Panc1 (cell line): ENCODE measurements at places on chromosomes 2 and 18.

DNA sequence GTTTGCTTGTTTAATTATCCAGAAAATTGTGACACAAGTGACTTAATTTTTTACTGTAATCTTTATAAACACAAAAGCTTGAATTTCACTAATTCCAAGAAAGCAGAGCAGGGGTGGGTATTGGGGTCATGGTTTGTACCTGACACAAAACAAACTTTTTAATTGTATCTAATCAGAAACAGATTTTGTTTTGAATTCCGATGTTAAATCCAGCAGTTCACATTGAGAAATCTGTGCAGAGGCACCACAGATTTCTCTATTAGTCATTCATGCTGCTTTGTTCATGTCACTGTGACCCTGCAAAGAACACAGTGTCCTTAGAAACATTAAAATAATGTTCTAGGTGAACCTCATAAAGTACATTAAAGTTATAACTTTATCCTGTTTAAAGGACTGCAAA, 443.4 kb downstream of the NYAP2 start:
- DNase-seq = no peak

GRCh38 chr2:154338352-154338967, 360.0 kb upstream of the KCNJ3 start:
- no peak for DNase-seq

DNA sequence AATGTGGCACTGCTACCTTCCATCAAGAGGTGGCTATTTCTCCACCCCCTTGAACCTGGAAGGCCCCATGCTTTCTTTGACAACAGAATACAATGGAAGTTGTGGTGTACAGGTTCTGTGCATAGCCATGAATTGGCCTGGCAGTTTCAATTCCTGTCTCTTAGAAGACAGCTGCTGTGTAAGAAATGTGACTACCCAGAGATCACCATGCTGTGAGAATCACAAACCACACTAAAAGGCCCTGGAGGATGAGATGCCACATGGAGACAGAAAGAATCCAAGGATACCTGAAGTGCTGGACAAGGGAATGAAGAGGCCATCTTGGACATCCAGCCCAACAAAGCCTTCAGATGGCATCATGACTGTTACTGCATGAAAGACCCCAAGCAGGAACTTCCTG, 47.7 kb upstream of the EHBP1 start:
- DNase-seq = no peak

DNA sequence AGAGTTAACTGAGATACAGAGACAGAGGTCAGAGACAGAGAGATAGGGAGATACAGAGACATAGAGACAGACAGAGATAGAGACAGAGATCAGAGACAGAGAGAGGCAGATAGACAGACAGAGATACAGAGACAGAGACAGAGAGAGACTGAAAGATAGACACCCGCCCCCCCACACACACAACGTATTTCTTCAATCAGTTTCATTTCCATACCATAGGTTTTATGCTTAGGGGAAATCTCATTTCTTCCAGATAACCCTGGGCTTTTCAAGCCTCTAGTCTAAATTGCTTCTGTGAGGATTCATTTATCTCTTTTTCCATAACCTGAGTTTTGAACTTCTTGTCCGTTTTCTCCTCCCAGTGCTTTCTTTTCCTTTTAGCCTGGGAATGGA, 94.6 kb downstream of the CD8B2 start:
- DNase-seq = no peak

DNA sequence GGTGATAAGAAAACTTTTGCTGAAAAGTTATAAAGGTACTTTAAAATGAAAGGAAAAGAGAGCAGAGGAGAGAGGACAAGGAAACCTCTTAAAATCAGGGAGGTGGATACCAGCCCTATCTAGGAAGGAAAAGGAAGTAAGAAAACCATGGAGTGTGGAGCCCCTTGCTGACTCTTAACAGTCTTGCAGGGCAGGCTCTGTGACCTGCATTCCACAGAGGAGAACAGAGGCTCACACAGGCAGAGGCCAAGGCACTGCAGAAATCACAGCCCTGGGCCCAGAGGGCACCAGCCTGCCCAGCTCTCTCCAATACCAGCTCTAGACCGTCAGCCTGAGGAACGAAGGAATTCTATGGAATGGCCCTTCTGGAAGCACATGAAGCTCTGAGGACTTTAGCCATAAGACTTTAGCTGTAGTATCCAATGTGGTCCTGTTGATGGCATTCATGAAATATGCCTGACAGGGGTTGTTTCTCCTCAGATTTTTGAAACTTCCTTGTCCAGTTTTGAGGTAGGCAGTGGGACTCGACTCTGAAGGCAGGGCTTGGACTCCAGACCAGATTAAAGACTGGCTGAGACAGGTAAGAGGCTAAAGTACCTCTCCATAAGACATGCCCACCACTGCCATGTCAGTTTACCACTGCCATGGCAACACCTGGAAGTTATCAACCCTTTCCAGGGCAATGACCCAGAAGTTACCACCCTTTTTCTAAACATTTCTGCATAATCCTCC, 216.3 kb downstream of the ANAPC1 start:
- peak; percentile 30 for DNase-seq

GRCh38 chr2:190277234-190278112, 42.2 kb downstream of the HIBCH start:
- DNase-seq = no peak

GRCh38 chr2:11781602-11782001, 35.2 kb downstream of the LPIN1 start:
- DNase-seq = no peak

DNA sequence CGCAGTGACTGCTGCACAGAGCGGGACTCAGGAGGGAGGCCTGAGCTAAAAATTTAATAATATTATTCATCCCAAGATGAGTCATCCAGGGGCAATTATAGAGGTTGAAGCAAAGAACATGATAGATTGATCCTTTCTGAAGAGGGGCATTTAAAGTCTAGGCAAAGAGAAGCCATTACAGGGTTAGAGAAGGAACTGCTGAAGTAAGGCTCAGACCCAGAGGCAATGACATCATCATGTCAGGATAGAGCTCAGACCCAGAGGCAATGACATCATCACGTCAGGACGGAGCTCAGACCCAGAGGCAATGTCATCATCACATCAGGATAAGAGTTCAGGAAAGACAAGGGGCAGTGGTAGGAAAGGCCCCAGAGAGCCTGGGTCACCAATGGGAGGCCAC, 184.0 kb downstream of the TMEM18 start:
- no peak for DNase-seq

DNA sequence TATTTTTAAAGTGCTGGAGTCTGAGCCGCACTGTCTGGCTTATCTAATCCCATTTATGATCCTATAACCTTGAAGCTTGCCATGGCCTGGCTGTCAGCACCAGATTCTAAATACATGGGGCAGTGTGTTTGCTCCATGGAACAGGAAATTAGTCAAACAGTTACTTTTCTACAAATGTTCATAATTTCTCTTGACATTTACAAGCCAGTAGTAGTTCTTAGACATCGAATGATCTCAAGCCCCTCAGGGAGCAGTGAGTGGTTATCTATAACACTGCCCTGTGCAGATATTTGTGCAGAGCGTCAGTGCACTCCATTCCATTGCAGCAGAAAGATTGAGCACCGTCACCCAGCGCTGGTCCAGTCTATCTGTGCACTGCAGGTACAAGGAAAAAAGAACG, 205.2 kb downstream of the AGPS start:
- no peak for DNase-seq

DNA sequence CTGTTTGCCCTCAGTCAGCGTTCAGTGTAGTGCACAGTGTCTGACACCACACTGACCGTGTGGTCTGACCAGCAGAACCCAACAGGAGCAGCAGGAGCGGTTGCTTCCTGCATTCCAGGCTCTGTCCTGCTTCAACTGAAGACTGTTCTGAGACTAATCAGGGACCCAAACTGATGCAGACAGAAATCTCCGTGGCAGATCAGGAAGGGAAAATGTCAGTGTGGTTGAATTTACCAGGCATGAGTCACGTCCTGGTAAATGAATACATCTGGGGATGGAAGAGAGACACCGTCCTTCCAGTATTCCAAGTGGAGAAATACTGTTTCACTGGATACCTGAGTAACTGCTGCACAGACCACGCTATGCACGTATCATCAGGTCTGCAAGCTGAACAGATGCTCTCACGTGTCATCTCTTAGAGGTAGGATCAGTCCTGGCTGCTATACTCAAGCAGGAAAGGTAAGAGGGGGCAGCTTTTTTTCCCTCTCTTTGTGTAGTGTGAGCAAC, 223.6 kb upstream of the EPAS1 start:
- peak; percentile 48 for DNase-seq

- no peak for DNase-seq
These were observed 314.4 kb downstream of the ALK start for GRCh38 chr2:29607038-29607420.

- no peak for DNase-seq
These were observed 27.6 kb upstream of the TMBIM1 start for GRCh38 chr2:218319813-218320365.

GRCh38 chr2:224517963-224518362, 67.2 kb downstream of the CUL3 start:
- DNase-seq = no peak

DNA sequence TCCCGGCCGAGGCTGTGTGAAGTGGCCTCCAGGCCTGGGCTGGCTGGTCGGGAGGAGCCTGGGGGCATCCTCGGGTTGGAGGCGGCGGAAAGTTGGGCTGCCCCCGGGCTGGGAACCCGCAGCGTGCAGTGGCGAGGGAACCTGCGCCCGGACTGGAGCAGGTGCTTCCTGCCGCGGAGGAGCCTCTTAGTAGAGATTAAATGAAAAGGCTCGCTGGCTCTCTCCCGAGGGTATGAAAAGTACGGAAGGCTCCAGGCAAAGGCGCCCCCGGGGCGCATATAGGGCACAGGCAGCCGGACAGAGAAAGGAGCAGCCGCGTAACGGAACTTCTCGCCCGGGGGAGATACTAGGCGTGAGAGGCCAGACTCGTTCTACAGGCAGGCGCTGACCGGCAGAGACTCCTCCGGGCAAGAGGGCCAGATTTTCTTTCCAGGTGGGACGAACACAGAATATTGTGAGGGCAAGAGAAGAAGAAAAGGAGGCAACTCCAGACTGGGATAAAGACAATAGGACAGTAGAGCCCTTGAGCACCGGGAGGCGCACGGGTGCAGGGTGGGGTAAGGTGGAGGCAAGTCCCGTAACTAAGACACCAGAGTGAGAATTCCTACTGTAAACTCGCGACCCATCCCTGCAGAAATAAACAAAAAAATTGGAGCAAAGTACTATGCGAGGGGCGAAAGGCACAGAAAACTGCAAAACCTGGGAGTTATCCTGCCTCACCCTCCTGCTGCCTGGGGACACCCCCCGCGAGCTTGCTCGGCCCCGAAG, 816 bp downstream of the CDH2 start:
- DNase-seq = no peak

GRCh38 chr2:172922306-172922705, 153.3 kb upstream of the MAP3K20 start:
- DNase-seq = no peak

GRCh38 chr18:80171054-80171872, 62.2 kb downstream of the ADNP2 start:
- no peak for DNase-seq

- no peak for DNase-seq
These were observed 5.8 kb upstream of the GPD2 start for GRCh38 chr2:156430236-156430979.

- no peak for DNase-seq
These were observed 1.8 kb downstream of the SP3 start for GRCh38 chr2:173963323-173963816.

- DNase-seq = no peak
These were observed 118.0 kb downstream of the METTL8 start for GRCh38 chr2:171315781-171316180.

DNA sequence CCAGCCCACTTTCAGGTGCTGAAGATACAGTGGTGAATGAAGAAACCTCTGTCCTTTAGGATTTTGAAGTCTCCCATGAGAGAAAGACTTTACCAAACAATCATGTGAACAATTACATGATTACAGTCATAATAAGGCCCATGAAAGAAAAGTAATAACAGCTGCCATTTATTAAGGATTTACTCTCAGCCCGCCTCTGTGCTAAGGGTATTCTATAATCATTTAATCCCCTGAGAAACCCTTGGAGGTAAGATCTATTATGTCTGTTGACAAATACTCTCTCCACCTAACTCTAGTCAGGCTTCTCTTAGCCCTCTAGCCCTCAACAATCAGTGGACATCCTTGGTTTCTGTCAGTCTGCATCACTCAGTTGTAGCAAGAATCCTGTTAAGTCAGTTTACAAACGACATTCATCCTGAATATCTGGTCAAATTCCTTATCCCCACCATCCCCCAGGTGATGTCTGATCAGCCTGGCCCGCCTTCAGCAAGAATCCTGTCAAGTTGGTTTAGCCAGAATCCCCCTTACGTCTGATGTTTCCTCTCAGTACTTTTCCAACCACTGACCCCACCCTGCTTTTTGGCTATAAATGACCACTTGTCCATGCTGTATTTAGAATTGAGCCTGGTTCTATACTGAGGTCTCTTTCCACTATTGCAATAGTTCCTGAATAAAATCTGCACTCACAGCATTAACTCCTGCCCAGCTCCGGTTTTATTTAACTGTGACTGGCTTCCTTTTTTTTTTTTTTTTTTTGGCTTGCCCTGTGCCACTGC, 12.2 kb upstream of the SOCS6 start:
- no peak for DNase-seq

DNA sequence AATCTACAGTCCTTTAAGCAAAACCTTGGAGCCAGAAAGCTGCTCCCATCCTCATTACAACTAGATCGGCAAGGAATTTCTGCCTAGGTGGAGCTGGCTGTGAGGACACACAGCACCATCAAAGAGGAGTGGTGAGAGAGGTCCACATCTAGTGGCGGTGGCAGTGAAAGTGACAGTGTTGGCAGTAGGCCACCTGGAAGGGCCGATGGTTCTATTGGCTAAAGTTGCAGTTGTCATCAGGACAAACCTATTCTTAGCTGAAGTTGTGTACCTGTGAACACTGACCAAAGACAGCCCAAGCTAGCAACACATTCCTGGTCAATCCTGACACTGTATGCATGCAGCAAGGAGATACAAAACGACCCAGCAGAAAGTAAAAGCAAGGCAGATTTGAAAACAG, 218.1 kb upstream of the CHAC2 start:
- DNase-seq = no peak

DNA sequence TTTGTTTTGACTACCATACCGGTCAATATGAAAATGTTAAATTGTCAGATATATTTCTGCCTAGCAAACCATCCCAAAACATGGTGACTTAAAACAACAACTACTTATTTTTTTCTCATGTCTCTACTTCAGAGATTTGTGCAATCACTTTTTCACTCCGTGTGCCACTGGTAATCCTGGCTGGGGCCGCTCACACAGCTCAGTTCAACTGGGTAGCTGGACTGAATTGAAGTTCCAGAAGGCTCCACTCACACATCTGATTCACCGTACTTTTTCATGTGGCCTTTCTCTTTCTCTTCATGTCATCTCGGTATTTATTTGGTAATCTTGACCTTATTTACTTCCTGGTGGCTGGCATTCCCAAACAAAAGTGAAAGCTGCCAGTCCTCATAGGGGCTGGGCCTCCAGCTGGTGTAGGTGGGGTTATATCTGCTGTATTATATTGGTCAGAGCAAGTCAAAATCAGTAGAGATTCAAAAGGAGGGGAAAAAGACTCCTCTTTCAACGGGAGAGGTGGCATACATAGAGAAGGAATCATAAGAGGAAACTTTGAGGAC, 513.9 kb upstream of the NXPH2 start:
- no peak for DNase-seq
